NCI-H2227 treated with DMSO at 0.1 percent for 48 hours (cell line): ENCODE measurements at places on chromosomes 16 and 17.

- DNase-seq, result no peak
These were observed 688.2 kb upstream of the KIF2B start for GRCh38 chr17:53134548-53134947.

- DNase-seq, result no peak
These were observed 35.5 kb downstream of the TBC1D16 start for GRCh38 chr17:80000136-80000535.

GRCh38 chr16:75086688-75087374, 29.7 kb downstream of the LDHD start:
- DNase-seq, result no peak

GRCh38 chr16:69399361-69399760, 13.6 kb upstream of the TERF2 start:
- no peak for DNase-seq

DNA sequence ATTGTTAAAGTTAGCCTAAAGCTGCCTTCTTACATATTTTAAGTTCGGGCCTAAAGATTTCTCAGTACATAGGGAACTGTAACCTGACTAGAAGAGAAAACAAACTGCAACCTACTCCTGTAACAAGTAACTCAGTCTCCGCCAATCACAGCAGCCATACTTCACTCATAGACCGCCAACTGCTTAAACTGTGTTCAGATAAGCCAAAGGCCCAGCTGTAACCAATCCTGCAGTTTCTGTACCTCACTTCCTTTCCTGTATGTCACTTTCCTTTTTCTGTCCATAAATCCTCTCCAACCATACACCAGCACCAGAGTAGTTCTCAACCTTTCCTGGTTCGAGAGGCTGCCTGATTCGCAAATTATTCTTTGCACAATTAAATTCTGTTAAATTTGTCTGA, 41.5 kb downstream of the GLG1 start:
- no peak for DNase-seq

DNA sequence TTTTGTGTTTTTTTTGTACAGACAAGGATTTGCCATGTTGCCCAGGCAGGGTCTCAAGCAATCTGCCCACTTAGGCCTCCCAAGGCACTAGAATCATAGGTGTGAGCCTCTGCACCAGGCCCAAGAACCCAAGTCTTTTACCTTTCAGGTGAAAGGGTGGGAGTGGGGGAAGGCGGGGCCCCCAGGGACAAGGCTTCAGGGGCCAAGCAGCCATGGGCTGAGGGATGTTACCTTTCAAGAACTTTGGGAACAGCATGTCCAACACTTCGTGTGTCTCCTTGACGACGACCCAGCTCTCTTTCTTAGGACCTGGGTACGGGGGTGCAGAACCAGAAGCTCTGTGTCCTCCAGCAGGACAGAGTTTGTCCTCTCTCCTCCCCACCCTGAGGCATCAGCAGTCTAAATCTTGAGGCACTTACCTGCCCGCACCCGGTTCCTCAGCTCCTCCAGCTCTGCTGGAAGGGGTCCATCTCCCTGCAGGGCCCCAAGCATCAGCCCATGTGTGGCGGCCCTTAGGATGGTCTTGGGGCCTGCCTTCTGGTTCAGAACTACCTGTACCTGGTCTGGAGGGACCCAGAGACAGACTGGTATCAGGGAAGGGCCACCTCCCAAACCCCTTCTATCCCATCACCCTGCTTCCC, 9.0 kb downstream of the SLC5A2 start:
- no peak for DNase-seq

DNA sequence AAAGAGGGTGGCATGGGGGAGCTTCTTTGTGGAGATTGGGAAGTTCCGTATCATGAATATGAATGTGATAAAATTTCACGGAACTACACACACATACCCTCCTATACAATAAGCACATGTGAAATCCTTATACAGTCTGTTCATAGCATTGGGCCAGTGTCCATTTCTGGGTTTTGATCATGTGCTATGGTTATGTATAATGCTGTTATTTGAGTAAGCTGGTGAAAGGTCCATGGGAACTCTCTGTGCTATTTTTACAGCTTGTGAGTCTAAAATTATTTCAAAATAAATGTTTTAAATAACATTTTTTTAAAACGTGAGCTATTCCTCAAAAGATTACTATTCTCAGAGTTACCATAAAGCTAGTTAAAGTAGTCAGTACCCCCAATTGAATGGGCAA, 205.2 kb upstream of the CACNG5 start:
- no peak for DNase-seq

- no peak for DNase-seq
These were observed 83.0 kb downstream of the OR1D5 start for GRCh38 chr17:2980211-2980903.

DNA sequence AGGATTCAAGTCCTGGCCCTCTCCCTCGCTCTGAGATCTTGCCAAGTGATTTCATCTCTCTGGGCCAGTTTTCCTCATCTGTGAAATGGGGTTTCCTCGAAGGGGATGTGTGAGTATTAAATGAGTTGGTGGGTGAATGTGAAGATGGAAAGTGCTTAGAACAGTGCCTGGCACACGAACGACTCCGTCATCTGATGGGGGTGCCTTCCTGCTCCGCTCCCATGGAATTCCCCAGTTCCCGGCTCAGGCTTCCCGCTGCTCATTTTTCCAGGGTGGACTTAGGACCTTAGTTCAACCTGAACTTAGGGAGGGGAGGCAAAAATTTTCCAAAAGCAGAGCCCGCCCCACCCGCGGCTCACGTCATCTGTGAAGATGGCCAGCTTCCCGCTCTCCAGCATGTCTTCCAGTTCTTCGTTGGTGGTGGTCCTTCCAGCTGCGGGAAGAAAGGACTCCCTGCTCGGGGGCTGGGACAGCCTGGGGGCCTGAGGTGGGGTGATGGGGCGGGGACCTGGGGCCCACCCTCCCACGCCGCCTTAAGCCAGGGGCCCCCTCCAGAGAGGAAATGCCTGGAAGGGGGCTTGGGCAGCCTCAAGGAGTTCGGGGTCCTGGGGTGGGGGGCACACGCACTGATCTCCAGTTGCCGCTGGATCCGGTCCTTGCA, 11.4 kb downstream of the HSD3B7 start:
- DNase-seq, result no peak

DNA sequence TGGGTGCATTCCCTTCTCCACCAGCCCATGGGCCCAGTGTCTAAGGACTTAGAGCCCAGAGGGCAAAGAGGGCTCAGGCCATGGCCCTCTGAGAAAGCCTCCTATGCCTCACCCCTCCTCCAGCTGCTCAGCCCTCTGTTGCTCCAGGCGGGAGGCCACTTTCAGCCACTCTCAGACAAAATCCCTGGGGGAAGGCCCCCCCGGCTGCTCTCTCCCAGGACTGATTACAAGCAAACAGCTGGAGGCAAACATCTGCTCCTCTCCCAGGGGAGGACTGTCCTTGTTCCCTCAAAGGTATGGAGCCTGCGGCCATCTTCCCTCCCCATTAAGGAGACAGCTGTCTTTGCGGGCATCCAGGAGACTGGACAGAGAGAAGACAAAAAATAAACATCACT, 54.9 kb upstream of the DLX4 start:
- DNase-seq, result no peak

- DNase-seq, result no peak
These were observed 8.1 kb downstream of the ITGB4 start for GRCh38 chr17:75729351-75729750.

GRCh38 chr17:56891751-56892150, 22.1 kb downstream of the TRIM25 start:
- no peak for DNase-seq

- DNase-seq, result no peak
These were observed 11.8 kb downstream of the MAP2K3 start for GRCh38 chr17:21296097-21297025.

GRCh38 chr17:63682441-63682840, 17.5 kb downstream of the LIMD2 start:
- no peak for DNase-seq

GRCh38 chr17:63481488-63481870, 4.6 kb downstream of the ACE start:
- no peak for DNase-seq

DNA sequence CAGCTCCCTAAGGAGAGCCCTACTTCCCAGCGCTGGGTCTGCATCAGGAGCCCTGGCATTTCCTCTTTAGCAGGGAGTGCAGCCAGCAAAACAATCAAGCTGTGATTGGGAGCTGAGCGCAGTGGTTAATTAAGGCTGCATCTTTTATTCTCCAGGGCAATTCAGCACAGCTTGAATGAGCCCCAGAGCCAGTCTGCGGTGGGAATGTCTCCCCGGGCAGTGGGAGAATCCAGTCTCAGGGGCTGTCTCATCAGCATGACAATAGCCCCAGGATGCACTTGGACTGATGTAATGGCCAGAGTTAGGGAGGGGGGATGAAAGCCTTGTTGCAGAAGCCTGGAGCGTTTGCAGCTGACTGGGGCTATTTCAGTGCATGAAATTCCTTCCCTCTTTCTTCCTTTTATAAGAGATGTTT, 292.6 kb upstream of the SOX9 start:
- DNase-seq, result peak; percentile 91

GRCh38 chr17:61352781-61353491, 46.7 kb upstream of the TBX2 start:
- DNase-seq, result peak; percentile 29

- no peak for DNase-seq
These were observed 588.7 kb downstream of the CDH13 start for GRCh38 chr16:83215406-83216001.

DNA sequence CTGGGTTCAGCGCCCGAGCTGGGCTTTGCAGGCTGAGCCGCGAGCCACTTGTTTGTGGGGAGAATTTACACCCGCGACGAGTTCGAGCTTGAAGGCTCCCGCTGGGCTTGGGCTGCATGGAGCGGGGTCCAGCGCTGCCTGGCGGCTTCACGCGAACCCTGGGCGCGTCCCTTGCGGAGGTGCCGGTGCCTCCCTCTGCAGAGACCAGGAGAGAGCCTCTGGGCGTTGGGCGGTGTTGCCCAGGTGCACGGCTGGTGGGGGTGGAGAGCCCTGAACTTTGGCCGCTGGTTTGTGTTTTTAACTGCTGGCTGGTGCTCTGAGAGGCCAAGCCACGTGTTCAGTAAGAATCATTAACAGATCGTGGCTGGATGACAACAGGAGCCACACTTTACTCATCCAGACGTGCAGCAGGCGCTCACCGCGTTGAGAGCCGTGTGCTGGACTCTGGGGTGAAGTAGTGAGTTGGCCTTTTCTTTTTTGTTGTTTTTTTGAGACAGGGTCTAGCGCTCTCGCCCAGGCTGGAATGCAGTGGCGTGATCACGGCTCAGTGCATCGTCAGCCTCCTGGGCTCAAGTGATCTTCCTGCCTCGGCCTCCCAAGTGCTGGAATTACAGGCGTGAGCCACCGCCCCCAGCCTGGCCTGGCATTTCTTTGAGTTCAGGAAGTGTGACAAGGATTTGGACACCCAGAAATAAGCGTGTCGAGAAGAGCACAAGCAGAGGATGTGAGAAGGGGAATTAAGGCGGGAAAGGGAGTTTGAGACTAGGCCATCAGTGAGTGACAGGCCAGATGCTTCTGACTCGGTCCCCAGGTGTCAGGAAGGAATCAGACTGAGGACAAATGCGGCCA, 827 bp downstream of the CDK10 start:
- no peak for DNase-seq

GRCh38 chr17:79950306-79950705, 85.4 kb downstream of the TBC1D16 start:
- no peak for DNase-seq

DNA sequence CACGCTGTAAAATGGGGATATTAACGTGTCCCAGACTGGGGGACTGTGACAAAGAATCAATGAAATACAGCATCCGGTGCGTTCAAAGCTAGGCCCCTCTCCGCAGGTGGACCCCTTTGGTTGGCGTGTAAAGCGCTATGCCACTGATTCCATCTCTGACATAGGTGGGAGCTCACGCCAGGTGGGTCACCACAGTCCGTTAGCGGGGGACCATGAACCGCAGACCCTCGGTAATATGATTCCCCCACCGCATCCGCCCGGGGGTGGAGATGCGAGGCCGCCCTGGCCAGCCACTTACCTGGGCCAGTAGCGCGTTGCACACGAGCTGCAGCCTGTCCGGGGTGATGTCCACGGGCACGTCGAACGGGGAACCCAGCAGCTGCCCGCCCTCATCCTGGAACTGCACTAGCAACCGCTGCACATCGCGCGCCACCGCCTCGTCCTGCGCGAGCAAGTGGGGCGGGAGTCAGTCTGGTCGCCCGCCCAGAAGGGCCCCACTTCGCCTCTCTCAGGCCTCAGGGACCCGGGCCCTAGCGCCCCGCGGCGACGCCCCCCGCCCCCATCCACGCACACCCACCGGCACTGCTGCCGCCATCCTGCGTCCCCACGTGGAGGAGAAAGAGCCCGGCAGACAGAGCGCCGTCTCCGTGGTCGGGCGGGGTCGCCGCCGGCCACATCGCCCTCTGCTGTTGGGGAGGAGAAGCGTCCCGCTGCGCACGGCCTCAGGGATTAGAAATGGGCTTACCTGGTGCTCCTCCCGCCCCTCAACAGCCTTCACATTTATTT, at the start of gene NLE1:
TSS of gene NLE1 (minus strand) at position 623 of the 786 bp plus-strand sequence. CDS start at position 595, 28 bp downstream.
- DNase-seq, result peak; percentile 75

- DNase-seq, result no peak
These were observed 64.7 kb downstream of the KLHDC4 start for GRCh38 chr16:87701078-87701460.

DNA sequence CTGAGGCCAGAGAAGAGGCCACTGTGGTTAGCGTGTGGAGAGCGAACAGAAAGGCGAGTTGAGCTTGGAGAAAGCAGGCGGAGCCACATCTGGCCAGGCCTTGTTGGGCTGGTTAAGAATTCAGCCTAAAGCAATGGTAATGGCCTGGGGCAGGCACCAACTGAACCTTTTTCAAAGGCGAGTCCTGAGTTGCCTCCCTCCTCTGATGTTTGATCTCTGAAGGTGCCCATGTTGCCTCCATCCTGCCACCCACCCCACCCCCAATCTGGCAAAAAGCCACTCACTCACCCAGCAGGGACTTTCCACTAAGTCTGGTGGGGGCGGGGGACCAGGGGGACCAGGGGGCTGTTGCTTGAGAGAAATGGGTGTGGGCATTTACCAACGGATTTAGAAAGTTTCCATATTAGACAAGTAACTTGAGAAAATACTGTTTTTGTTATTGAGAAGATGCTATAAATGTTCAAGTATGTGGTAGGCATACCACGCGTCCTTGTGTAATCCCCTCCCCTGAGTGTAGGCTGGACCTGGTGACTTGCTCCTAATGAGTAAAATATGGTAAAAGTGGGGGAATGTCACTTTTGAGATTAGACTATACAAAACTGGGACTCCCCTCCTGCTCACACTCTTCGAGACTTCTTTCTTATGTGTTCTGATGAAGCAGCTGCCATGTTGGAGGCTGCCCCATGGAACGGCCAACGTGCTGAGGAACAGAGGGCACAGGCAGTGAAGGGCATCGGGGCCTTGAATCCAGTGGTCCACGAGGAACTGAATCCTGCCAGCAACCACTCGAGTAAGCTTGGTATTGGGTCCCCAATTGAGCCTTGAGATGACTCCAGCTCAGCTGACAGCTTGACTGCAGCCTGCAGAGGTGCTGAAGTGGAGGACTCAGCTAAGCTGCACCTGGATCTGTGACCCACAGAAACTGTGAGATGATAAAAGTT, 29.9 kb upstream of the TNS4 start:
- no peak for DNase-seq

DNA sequence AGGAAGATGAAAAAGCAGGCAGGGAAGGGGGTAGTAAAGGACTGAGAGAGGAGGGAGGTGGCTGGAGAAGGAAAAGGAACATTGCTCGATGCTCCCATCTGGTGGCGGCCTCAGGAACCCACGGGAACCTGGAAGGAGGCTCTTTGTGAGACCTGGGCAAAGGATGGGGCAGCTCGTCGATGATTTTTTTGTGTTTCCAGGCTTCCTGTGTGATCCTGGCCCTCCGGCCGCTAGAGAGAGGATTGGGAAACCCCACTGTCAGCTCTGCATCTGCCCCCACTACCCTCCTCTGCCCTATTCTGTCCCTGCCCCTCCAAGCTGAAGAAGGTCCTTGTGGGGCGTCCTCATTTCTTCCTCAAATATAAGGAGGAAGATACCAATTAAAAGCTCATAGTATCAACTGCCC, 6.6 kb downstream of the WFIKKN2 start:
- DNase-seq, result peak; percentile 80

GRCh38 chr16:83975590-83976260, 7.7 kb downstream of the NECAB2 start:
- no peak for DNase-seq
